Prostate gland (tissue), 2 donors: ENCODE measurements at places on chromosomes 2 and 18. TPM values are rescaled to one million over a fixed set of nuclear protein-coding genes. Genes with fewer than 3 reads are reported as not detected.

The C2orf66 gene
- 0.32 TPM for total RNA-seq

The CASP8 gene
- total RNA-seq, result 16.9 TPM

The UGT1A4 gene
- not detected for total RNA-seq

The SKOR2 gene
- total RNA-seq, result 1.1 TPM

The CRYGC gene
- total RNA-seq, result 1.3 TPM

The GPR17 gene
- not detected for total RNA-seq

The KCNJ13 gene
- total RNA-seq, result 3.5 TPM

The TTR gene
- not detected for total RNA-seq

The TPGS2 gene
- 128 TPM for total RNA-seq

The TXNDC2 gene
- total RNA-seq, result not detected

The SMAD7 gene
- 29.3 TPM for total RNA-seq

The TBR1 gene
- not detected for total RNA-seq

The UGT1A10 gene
- total RNA-seq, result not detected

The SNTG2 gene
- 5.0 TPM for total RNA-seq

The NT5C1B gene
- 4.8 TPM for total RNA-seq

The EHD3 gene
- total RNA-seq, result 7.9 TPM

The CUL3 gene
- 69.2 TPM for total RNA-seq

The LYG1 gene
- 0.32 TPM for total RNA-seq

The INPP5D gene
- 18.8 TPM for total RNA-seq

The PROKR1 gene
- not detected for total RNA-seq
